ENCODE measurements at places on chromosomes 4 and X.

- no peak for DNase-seq
These were observed 863 bp upstream of the XPNPEP2 start for GRCh38 chrX:129737916-129738315.

DNA sequence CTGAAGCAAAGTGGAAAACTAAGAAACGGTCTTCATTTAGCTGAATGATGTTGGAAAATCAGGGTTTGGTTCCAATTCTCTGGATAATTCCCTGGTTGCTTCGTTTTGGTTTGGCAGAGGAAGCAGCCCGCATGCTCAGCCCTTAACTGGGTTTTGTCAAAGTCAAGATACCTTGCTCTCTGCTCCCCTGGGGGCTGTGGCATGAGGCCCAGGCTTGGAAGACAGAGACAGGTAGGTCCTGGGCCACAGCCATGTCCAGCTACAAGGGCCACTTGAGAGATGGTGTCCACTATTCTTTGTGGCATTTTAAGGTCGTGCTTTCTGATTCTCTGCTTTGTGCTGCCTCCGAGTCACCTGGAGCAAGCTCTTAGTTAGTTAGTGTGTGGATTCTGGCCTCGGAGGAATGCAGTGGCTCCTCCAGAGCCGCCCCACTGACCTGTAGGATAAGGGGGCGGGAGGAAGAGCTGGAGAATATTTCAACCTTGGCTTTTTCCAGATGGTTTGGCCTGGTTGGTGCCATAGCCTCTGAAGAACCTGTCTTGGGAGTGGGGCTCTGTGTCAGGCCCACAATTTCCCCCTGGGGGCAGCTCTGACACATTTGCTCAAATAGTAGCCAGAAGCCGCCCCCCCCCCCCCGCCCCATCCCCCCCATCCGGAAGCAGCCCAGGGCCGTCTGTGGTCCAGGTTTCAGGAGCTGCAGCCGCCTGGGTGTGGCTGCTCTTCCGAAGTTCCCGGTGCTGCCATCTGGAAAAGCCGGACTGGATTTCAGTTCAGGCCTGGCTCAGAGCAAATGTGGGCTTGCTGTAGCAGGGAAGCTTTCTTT lies 147.1 kb downstream of the NHS start:
- DNase-seq, result peak; percentile 62

DNA sequence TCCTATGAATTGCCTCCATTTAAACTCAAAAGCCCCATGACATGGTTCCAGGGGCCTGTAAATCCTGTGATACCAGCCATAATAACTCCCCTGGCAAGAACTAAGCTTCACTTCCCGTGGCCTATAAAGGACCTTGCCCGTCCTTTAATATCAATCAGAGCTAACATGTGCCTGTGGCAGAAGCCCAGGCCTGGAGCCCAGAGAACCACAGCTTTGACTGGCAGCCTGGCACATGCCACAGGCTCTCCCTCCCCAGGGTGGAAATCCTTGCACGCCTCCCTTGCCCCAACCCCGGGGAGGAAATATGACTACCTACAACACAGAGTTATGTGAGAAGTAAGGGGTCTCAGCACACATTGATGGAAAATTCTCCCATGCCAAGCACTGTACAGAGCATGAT lies 287.4 kb downstream of the RAB28 start:
- no peak for DNase-seq

- no peak for DNase-seq
These were observed 27.2 kb downstream of the EPGN start for GRCh38 chr4:74335341-74336021.

DNA sequence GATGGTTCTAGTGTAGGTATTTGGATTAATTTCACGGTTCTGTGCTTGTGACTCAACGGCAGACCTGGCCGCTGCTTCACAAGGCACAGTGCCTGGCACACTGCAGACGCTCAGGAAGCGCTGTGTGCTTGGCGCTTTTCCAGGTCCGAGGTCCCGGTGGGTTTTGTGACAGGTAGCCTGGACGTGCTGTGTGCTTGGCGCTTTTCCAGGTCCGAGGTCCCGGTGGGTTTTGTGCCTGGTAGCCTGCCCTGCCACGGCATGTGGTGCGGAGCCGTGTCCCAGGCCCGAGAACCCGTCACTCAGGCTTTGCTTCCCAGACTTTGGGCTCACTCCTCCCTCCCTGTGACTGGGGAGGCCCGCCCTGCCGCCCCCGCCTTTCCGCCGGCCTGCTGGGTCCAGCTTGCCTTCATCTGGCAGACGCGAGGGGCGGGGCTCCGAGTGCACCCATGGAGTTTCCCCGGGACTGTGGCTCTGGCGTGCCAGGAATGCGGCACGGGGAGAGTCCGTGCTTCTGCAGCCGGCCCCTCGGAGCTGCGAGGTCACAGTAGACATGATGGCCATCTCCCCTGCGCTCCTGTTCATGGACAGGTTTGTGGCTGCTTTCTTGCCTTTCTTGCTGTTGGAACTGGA lies 44.2 kb downstream of the TBC1D14 start:
- DNase-seq, result peak; percentile 93

All from colonic mucosa (tissue), 4 donors.